ENCODE measurements at places on chromosomes 4 and X.

- H3K4me3 ChIP-seq, result no peak overlapping the region
- no peak overlapping the region for H3K27ac ChIP-seq
- DNase-seq, result no peak
- H3K36me3 ChIP-seq, result no peaks in the 10 kb centered on the region
- no peaks in the 10 kb centered on the region for H3K4me1 ChIP-seq
These were observed 206.0 kb upstream of the SLC7A11 start for GRCh38 chr4:138448169-138448568.

DNA sequence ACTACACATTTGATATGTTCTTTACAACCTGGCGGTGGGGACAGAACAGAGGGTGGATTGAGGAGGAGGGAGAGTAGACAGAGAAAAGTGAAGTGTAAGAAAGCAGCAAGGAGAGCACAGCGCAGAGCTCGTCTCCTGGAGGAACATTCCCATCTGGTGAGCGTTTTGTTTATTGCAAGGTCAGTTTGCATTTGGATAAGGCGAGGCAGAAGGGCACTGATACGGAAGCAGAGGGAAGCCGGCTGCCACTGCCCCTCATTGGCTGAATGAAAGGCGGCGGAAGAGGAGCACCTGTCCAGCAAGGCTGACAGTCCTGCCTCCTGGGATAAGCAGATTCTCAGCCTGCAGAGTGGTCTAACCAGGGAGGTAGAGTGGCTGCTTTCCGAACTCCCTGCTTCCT is 83.2 kb downstream of the GPR143 start:
- no peak overlapping the region for H3K4me3 ChIP-seq
- no peak for DNase-seq
- H3K27ac ChIP-seq, result no peak overlapping the region
- H3K36me3 ChIP-seq, result peaks cover 12% of the 10 kb centered on the region
- H3K4me1 ChIP-seq, result no peaks in the 10 kb centered on the region

- H3K27me3 ChIP-seq, result no peaks in the 10 kb centered on the region
- DNase-seq, result peak; percentile 30
- peaks cover 18% of the 10 kb centered on the region for H3K4me1 ChIP-seq
- H3K27ac ChIP-seq, result peak overlapping the region; percentile 19
- no peak overlapping the region for H3K4me3 ChIP-seq
- no peaks in the 10 kb centered on the region for H3K36me3 ChIP-seq
These were observed 62.0 kb downstream of the HTRA3 start for GRCh38 chr4:8331575-8331955.

DNA sequence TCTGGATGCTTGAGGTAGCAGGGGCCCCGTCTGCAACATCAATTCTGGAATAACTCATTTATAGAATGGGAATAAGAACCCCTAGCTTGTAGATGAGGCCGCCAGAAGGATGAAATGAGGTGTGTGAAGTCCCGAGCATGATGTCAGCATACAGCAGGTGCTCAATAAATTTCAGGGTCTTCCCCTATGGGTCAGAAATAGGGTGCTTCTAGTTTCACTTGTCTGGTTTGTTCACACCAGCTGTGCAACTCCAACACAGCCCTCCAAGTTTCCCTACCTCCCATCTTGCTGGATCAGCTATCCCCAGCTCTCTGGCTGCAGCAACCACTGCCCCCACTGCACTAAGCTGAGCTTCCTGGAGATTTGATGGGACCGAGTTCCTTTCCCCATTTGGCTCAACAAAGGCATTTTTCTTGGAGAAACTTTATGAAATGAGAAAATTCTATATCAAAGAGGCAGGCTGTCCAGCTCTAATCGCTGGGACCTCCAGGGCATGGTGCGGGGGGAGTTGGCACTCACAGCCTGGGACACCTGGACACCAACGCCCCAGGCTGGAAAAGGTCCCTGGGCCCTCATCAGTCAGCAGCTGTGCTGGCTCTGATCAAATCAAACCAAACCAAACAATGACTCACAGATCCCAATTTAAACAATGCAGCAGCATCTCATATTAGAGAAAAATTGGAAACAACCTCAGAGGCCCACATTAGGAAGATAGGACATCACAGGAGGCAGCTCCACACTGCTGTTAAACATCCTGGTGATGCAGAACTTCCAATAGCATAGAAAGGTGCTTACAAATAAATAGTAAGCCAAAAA is 13.3 kb downstream of the SLC2A9 start:
- no peak for DNase-seq
- no peak overlapping the region for H3K4me3 ChIP-seq
- peaks cover 32% of the 10 kb centered on the region for H3K4me1 ChIP-seq
- H3K36me3 ChIP-seq, result no peaks in the 10 kb centered on the region
- H3K27me3 ChIP-seq, result no peaks in the 10 kb centered on the region

DNA sequence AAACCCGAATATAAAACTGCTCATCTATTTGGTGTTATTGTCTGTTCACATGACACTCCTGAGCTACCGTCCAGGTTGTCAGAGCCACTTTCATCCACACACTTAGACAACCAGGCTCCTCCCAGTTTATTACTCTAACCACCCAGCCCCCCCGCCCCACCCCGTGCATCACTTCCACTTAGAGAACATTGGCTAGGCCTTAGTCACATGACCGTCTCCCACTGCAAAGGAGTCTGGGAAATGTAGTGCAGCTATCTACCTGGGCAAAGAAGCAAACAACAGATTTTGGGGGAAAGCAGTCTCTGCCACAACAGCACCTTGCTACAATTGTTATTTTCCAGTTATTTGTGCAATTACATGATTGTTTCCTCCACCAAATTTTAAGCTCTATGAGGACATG is 57.6 kb upstream of the RBPJ start:
- no peak overlapping the region for H3K27ac ChIP-seq
- H3K27me3 ChIP-seq, result no peaks in the 10 kb centered on the region
